ENCODE measurements at places on chromosomes 2 and 18.

DNA sequence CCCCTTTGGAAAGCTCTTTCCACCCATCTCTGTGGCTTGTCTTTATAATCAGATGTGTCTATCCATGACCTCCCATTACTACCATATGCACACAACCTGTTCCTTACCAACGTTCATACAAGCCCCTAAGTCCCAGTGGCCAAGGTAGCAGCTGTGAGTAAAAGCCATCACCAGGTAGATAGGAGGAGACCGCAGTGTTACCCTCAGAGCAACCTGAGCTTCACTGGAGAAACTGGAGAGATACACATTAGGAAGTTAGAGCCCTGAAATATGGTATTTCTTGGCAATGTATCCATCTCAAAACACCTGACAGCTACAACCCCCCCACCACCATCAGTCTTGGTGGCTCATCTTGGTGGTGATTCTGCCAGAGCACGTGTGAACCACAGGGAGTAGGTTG is 26.0 kb downstream of the LOXHD1 start:
- no peak for DNase-seq

- no peak for DNase-seq
Measured at GRCh38 chr2:122236152-122236874, 480.9 kb downstream of the TSN start.

- peak; percentile 51 for DNase-seq
Measured at GRCh38 chr2:164599954-164600589, 21.2 kb downstream of the GRB14 start.

DNA sequence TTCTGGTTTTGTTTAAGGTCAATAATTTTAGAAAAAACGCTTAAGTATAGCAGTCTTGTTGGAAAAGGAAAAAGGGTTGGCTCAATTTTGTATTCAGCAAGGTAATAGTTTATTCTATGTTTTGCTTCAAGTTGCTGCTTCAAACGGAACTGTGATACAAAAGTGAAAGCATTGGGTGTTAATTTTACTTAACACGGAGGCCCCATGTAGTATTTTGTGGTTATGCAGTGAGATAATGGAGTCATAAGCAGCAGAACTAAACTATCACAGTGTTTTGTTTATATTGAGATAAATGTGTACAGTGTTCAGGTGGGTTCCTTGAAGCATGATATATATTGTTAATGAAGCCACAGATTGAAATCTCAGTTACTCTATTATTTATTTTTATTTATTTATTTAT is 67.0 kb upstream of the LYPD6B start:
- no peak for DNase-seq

GRCh38 chr2:190980630-190981209 is 33.3 kb downstream of the STAT1 start:
- no peak for DNase-seq

DNA sequence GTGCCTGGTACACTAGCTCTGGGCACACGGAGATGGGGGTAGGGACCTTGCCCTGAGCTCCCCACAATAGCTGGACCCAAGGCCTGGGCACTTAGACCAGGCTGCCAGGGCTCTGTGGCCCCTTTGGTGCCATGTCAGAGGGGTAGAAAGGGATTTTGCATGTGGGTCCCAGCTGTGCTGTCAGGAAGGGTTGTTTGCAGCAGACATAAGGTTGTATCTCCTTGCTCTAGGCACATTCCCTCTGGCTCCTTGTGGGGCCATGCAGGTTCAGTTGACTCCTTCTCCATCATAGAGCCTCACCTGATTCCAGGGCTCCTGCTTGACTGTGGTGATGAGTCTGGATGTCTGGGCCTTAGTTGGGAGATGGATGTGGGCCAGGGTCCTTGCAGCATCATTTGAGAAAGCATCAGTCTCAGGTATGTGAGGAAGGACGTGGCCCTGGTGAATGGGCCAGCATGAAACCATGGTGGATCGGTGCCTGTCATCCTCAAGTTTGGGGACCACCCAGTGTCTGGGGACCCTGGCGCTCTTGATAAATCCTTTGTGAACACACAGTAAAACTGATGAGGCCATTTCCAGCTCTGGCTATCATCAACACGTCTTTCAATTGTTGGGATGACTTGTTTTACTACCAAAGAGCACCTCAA is 461.9 kb upstream of the HS6ST1 start:
- DNase-seq: no peak

GRCh38 chr18:60172030-60172429 is 200.5 kb downstream of the MC4R start:
- no peak for DNase-seq

DNA sequence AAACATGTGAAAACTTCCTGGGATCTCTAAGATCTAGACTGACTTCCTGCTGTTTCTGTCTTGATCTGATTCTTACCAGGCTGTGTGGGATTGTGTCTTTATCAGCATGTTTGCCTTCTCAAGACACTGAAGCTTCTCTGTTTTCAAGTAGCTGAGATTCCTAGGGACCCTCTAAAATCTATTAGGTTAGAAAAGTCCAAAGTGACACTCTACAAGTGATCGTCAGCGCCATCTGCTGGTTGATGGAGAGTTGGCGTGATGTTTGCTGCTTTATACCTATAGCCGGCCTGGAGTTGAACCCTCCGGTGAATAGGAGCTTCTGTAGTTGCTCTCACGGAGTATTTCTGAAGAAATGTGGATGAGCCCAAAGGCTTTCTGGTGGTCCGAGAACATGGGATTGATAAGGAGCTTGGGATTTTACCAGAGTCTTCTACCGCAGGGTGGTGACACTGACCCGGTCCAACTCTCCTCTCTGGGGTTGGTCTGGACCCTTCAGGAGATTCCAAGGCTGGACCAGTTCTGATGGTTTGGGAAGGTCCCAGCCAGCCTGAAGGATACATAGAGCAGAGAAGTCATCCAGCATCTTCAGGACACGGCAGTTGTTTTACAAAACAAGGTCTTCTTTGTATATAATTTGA is 96.0 kb upstream of the TTC39C start:
- DNase-seq: peak; percentile 75

GRCh38 chr2:163481515-163481914 is 254.3 kb downstream of the FIGN start:
- DNase-seq: no peak

DNA sequence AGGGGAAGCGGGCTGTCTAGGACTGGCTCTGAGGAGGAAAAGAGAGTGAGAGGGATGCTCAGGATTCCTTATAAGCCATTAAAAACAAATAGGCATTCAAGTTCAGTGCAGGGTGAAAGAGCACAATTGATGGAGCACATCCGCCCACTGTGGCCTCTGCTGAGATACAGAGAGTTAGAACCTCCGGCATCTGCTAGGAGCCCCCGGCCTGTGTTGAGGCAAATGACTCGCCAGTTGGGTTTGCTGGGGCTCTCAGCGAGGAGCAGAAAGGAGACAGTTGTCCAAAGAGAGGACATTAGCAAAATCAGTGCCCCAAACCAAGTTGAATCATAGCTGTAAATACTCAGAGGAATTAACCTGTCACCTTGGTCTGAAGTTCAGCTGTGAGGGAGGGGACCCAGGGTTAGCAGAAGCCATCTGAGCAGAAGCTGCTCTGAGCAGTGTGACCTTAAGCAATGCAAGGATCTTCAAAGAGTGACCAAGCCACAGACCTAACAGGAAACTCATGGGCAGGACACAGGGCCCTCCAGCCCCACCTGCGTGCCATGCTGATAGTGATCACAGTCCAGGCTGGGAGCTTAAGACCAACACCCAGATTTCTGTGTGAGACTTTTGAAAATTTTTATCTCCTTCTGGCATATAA is 23.3 kb upstream of the IL18RAP start:
- DNase-seq: no peak

- DNase-seq: peak; percentile 11
Measured at GRCh38 chr2:180205621-180206235, 198.6 kb upstream of the CWC22 start.

DNA sequence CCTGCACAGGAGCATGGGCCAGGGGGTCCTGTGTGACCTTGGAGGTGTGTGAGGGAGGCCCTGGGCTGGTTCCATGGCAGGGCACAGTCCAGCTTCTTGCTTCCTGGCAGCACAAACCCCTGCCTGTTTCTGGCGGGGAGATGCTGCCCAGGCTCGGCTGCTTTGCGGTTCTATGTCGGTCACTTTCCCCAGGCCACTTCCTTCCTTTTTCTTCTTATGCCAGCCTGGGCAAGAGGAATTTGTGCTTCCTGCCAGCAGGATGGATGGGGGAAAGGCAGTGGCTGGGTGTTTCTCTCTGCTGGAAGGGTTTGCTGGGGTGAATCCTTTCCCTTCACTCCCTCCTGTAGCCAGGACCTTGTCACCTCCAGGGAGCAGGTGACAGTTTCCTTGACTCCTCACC is 24.3 kb downstream of the ASAP2 start:
- DNase-seq: no peak

- DNase-seq: no peak
Measured at GRCh38 chr2:141055531-141055930, 1075.3 kb downstream of the LRP1B start.

GRCh38 chr2:178632729-178633128 is 152.5 kb downstream of the PLEKHA3 start:
- DNase-seq: no peak

- DNase-seq: no peak
Measured at GRCh38 chr2:70716131-70716743, 51.8 kb downstream of the ADD2 start.

Data from neuronal stem cell (in vitro differentiated cells).